ENCODE measurements at places on chromosomes 3 and 15.

- peak; percentile 31 for DNase-seq
These were observed 566 bp downstream of the HMCES start for GRCh38 chr3:129278966-129279906.

- DNase-seq, result no peak
These were observed 768.5 kb upstream of the CFAP20DC start for GRCh38 chr3:59818033-59818918.

- no peak for DNase-seq
These were observed 799 bp downstream of the SERF2 start for GRCh38 chr15:43792761-43793476.

DNA sequence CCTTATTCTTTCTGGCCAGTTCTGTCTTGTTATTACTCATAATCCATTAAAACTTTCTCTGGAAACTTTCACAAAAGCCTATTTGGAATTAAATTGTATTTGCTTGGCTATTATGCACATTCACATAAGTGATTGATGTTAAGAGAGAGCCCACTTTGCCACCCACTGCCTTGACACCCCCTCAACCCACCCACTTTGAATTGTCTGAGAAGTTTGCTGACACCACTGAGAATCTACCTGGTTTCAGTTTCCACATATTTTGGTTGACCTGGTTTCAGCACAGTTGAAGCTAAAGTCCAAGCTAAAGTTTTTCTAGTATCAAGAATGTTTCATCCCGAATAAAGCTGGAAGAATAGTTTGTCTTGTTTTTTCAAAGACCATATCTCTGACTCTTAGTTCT, 70.9 kb downstream of the ARMC8 start:
- DNase-seq, result no peak

- no peak for DNase-seq
These were observed 2.3 kb downstream of the RNF13 start for GRCh38 chr3:149815321-149815720.

- DNase-seq, result no peak
These were observed 261.5 kb upstream of the TPM1 start for GRCh38 chr15:62781081-62781497.

- DNase-seq, result no peak
These were observed 53.7 kb upstream of the CFAP20DC start for GRCh38 chr3:59103552-59103951.

DNA sequence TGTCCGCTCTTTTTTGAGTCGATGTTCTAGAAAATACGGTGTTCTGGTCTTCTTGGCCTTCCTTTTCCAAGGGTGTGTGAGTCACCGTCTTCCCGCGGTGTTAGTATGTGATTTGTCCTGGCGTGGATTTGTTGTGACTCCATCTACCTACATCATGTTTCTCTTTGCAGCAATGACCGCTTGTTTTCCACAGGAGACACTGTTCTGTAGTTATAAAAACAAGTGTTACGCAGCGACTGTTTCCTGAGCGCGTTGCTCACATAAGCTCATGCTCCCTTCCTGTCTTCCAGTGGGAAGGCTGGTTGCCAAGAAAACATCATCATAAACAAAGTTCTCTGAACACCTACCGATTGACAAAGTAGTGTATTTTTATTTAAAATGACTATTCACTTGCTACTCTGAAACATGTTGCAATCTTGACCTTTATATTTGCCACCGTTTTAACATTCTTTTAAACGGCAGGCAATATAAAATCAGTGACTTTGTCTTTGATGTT, 19.0 kb downstream of the USP13 start:
- DNase-seq, result no peak

All from T-helper 1 cell (primary cell).